ENCODE measurements at places on chromosomes 11 and 22.

DNA sequence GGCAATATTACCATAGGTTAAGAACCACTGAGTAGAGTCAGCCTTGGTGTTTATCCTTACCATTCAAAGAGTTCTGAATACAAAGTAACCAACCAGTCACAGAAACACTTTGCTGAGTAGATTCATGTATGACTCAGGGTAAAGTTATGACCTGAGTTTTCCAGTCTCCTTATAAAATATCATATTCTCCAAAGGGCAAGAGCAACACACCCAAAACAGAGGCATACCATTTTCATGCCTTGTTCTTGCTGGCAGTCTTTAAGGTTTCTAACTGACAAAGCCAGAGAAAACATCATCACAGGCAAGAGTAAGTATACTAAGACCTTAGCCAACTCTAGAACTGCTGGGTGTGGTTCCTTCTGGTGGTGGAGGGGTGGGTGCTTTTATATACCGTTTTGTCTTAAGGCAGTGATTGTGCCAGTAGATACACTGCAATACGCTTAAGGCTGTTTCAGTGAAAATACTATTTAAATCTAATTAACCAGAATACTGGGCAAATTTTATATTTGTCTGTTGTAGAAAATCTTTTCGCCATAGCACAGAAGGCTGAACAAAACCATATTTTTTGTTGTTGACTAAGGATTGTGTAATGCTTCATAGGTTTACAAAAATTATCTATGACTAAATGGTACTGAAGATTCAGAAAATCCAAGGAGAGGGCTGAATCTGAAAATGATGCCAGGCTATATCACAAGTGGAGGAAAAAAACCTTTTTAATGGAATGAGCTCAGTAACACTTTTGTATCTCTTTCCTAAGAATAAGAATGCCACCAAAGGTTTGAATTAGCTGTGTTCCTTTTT lies 3.0 kb downstream of the ATL3 start:
- DNase-seq: no peak

GRCh38 chr11:126494831-126495230 lies 139.3 kb downstream of the ST3GAL4 start:
- no peak for DNase-seq

DNA sequence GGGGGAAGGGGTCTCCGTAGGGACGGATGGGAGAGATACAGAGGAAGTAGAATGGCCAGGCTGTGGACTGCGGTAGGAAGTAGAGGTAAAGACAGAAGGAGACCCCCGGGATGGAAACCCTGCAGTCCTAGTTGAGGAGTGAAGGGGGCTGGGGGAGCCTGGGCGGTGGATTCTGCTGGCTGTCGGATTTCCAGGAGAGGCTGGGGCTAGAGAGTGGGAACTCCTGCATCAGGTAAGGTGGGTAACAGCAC lies 727 bp upstream of the SCARF2 start:
- no peak for DNase-seq

DNA sequence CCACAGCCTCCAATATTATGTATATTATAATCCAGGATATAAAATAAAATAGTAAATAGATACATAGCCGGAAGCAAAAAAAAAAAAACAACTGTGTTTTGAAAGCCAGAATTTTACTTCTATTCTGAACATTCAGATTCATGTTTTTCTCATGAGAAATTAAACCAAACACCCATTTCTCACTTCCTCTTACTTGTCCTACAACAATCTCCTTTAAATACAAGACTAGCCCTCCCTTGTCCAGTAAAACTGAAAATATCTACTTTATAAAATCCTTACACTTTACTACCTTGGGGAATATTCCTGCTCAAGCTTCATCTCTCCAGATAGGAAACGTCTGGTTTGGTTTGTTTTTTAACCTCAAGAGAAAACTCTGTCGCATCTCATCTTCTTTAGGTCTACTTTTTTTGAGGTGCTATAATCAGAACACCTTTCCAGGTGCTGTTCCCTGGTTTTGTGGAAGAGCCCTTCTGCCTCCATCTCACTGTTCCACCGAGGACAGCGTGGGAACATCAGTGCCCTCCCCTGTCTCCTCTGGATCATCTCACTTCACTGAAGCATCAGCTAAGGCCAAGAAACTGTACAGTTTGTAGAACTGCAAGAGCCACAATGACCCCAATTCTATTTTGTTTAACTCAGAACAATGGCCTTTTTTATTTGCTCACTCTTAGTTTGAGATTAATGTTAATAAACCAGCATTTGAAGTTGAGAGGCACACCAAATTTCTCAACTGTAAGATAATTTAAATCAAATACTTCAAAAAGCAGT lies 82.0 kb upstream of the ARHGAP32 start:
- DNase-seq: no peak
